GM03348 (cell line): ENCODE measurements at places on chromosomes 7 and 10.

DNA sequence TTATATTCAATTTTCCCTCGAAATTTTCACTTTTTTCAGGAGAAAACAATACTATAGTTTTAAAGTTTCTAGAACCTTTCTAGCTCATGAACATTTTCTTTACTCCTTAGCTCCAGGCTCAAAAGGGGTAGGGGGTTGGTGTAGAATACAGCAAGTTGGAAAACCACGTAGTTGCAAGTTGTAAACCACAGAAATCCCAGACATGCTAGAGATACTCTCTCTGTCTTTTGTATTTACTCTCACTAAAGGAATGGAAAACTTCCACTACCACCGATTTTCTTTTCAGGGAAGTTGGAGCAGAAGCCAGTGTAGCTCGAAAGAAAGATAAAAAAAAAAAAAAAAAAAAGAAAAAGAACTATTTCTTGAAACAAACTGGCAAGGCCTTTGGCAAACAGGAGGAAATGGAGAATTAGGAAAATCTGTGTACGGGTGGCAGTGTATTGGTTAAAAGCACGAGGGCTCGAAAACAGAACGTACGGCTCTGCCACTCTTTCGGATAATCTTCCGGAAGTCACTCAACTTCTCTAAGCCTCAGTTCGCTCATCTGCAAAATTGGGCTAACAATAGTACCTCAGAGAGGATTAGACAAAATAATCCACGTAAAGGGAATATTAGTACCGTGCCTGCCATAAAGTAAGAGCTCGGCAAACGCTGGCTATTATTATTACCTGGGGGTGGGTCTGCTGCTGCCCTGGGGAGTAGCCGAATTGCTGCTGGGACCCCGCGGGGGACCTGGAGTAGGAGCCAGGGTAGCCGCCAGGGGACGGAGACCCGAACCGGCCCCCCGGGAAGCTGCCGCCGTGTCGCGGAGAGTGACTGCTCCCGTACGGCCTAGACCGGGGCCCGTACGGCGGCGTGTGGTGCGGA is 628 bp downstream of the MPLKIP start:
- peak; percentile 39 for DNase-seq

DNA sequence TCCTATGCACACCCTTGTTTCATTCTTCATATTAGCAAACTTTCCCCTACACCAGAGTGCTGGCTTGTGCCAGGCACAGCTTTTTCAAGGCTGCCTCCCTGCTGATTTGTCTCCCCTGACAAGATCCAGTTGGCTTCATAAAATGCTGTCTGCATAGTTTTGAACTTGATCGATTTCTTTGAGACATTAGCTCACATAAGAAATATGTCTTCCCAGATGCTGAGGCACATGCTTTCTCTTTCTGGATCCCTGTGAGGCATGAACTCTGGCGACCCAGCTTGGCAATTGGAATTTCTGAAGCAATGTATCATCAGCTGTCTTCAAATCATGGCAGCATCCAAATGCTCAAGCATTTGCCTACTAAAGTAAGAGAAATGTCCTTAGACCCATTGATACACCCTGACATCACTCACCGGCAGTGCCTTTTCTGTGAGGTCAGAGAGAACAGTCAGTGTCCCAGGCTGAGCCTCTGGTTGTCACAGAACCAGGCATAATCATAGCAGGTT is 616.4 kb upstream of the GHITM start:
- no peak for DNase-seq

GRCh38 chr10:132252412-132252811 is 55.3 kb downstream of the STK32C start:
- no peak for DNase-seq

DNA sequence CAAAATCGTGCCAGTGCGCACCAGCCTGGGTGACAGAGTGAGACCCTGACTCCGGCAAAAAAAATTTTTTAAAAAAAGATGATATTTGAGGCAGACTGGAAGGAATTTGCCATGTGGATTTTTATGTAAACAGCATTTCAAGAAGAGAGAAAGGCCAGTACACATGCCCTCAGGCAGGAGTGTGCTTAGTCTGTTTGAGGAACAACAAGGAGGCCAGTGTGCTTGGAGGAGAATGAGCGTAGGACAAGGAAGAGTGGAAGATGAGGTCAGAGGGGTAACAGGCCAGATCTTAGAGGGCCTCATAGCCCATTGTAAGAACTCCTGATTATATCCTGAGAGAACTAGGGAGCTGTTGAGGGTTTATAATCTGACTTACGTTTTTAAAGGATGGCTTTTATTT is 17.2 kb upstream of the STRIP2 start:
- no peak for DNase-seq

GRCh38 chr7:147567043-147567442 is 1023.5 kb upstream of the C7orf33 start:
- DNase-seq, result no peak

- peak; percentile 50 for DNase-seq
These were observed 34.8 kb downstream of the KLF6 start for GRCh38 chr10:3750006-3750816.
